ENCODE measurements at places on chromosomes 1 and 21. TPM values are rescaled to one million over a fixed set of nuclear protein-coding genes. Genes with fewer than 3 reads are reported as not detected.
A peak's percentile ranks its signal among the peaks of the same experiment; 100 is the strongest.

TEKT2 gene
- not detected for total RNA-seq

TDRD5 gene
- total RNA-seq: not detected

HFM1 gene
- not detected for total RNA-seq

HORMAD1 gene
- total RNA-seq: 0.95 TPM

SYT14 gene
- 0.15 TPM for total RNA-seq

PCBP3 gene
- total RNA-seq: 0.23 TPM

LRRC39 gene
- not detected for total RNA-seq

ATAD3C gene
- total RNA-seq: not detected

TEX38 gene
- not detected for total RNA-seq

DNA sequence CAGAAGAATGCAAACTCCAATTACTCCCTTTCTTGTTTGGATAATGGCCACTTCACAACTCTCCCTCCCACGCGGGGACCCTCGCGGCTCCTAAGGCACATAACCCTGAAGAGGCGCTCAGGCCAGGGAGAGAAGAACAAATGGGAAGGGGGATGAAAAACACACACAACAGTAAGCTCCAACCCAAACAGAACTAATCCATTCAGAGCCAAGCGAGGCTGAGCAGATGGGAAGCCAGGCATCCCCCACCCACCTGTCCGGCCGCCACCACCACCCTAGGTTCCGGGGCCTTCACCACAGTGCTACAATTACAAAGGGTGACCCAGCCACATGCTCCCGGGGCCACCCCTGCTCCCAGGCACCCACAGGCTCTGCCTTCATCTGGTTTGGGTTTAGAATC is 101.5 kb downstream of the MRPL37 start:
- DNase-seq: no peak

DNA sequence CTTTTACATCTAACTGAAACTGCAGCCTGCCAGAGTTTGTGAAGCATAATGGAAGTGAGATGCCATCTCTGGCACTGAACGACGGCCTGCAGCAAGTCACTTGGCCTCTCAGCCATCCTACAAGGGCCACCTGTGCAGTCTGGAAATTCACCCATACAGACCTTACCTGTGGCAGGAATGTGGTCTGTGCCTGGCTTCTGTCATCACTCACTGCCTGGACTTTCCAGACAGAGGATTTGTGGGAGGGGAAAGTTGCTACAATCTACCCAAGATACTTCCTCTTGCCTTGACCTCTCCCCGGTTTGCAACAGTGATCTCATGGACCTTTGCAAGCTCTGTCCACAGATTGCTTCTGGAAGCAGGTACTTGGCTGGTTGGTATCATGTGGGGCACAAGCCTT is 58.4 kb upstream of the ATP1B1 start:
- no peak for DNase-seq

- no peak for DNase-seq
Measured at GRCh38 chr1:39675220-39675619, 3.3 kb upstream of the NT5C1A start.

DNA sequence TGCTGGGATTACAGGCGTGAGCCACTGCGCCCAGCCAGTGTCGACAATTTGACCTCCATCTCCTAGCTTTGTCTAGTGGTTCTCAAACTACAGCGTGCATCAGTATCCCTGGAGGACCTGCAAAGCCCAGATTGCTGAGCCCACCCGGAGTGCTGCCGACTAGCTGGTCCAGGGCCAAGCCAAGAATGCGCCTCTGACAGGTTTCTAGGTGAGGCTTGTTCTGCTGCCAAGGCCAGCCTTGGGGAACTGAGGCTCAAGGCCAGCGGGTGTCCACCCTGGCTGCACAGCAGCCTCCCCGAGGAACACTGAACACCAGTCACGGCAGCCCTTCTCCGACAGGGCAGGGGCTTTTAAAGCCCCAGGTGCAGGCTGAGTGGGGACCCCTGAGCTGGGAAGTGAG is 9.8 kb upstream of the PTTG1IP start:
- DNase-seq: no peak

GRCh38 chr1:50416150-50416527 is 7.1 kb downstream of the DMRTA2 start:
- no peak for DNase-seq

- peak; percentile 54 for DNase-seq
Measured at GRCh38 chr1:9009438-9010370, 16.5 kb downstream of the SLC2A7 start.

DNA sequence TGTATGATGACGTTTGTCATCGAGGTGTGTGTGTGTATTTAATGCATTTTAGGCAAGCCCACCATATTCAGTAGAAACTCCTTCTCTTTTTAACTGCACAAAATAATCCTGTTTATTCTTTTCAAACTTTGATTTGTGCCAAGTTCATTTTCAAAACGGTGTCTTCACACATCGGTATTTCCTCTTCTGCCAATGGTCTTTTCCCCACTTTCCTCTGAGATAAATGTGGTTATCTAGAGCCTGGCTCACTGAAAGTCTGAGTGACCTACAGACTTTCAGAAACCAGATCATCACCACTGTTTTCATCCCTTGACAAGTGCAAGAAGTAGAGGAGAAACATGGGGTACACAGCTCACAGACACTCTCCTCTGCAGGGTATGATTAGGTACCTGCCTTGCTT is 69.4 kb downstream of the GPATCH2 start:
- DNase-seq: no peak

- DNase-seq: no peak
Measured at GRCh38 chr1:198079432-198079951, 77.3 kb upstream of the NEK7 start.

- DNase-seq: no peak
Measured at GRCh38 chr1:228112167-228112566, 3.1 kb upstream of the MRPL55 start.

Data from MG63 (cell line).